ENCODE measurements at places on chromosomes 7 and 10.

DNA sequence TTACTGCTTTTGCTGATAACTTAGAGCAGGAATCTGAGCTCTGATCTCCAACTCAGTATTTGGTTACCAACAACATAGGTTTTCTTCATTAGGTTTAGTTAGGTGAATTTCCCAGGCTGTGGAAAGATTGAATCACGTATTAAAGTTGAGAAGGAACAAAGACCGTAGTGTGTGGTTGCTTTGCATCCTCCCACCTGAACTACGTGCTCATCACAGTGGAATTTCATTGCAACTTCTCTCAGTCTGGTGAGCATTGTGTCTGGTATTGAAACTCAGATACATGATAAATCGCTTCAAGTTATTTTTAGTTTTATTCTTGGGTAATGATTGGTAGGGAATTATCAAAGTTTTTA is 139.4 kb upstream of the AKR1E2 start:
- no peak for DNase-seq

DNA sequence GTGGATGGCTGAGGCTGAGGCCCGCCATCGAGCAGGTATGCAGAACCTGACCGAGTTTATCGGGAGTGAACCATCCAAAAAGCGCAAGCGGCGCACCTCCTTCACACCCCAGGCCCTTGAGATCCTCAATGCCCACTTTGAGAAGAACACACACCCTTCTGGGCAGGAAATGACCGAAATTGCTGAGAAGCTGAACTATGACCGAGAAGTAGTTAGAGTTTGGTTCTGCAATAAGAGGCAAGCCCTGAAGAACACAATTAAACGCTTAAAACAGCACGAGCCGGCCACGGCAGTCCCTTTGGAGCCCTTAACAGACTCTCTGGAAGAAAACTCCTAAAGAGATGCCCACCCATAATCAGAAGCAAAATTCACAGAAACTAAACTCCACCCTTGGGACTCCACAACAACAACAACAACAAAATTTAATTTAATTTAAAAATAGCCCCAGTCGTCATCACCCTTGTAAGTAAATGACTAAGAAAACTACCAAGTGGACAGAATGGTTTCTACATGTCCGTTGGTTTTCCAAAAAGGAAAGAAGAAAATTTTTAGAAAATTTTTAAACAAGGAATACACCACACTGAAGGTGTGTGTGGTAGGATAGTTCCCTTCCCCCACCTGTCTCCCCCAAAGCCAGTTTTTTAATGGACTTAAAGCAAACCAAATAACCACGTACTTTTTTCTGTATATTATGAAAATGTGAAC is 101.7 kb upstream of the YAE1 start:
- no peak for DNase-seq

- DNase-seq, result no peak
Measured at GRCh38 chr10:14586901-14587300, 187.8 kb downstream of the FAM107B start.

DNA sequence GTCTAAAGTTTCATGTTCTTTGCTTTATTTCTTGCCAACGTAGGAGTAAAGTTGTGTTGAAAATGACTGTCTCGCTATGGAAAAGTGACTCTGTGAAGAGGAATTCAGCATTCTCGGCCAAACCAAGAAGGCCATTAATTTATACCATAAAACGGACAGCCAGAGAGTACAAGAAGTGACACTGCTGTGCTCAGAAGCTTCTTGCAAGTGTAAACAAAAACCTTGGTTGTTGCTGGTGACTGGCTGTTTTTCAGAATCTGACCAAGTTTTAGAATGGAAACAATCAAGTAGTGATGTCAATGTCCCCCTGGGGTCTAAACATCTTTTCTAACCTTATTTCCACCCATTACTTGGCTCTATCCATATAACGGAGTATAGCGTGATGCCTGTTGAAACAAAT is 201.9 kb downstream of the INHBA start:
- no peak for DNase-seq

GRCh38 chr7:127066974-127067373 is 185.8 kb downstream of the GRM8 start:
- DNase-seq, result peak; percentile 1

- peak; percentile 39 for DNase-seq
Measured at GRCh38 chr7:16847381-16847860, 34.4 kb downstream of the AGR3 start.

- peak; percentile 58 for DNase-seq
Measured at GRCh38 chr10:64648915-64649314, 1127.7 kb downstream of the REEP3 start.

DNA sequence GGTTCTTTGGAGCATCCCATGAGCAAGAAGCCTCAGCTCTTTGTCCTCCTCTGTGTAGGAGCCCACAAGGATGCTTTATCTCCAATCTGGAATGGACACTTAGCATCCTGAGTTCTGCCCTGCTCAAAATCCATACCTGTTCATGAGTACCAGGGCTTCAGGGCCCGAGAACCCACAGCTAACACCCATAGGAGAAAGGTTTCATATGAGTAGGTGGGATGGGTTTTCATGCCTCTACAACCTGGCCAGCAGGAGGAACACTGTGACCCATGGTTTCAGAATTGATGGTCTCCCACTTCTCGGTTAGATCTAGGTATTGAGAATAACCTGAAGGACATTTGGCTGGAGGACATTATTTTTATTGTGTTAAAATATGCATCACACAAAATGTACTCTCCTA is 57.8 kb downstream of the TBXAS1 start:
- DNase-seq, result no peak

- DNase-seq, result no peak
Measured at GRCh38 chr7:18469316-18469715, 26.2 kb upstream of the HDAC9 start.

DNA sequence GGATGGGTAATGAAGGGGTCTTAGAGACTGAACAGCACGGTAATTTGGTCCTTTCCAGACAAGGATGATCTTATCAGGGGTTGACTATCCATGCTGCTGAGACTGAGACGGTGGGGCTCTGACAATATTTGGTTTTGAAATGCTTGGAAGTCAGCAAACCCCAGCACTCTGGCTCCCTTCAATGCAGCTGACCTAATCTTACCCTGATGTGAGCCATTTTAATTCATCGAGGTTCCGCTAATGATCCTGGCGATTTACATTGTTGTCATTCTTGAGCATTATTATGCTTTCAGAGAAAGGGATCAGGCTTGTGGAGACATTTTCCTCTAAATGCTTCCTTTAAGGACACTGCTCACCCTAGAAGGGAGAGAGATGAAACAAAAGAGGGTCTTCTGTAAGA is 114.6 kb upstream of the BMPER start:
- no peak for DNase-seq

DNA sequence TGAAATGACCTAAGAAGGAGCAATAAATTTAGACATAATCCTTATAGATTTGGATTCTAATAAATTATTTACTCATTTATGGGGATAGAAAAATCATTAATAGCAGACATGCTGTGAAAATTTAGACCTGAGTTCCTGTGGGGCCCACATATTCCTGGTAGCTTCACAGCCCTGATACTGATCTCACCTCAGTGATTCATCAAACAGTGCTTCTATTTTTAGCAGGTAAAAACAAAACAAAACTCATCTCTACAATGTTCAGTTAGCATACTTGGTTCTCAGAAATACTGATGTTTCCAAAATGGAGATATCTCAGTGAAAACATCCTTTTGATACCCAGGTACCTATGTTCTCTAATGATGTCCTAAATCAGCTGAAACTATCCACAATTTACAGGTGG is 841.1 kb upstream of the SORCS1 start:
- no peak for DNase-seq

- DNase-seq, result peak; percentile 24
Measured at GRCh38 chr10:94402843-94403379, 570 bp downstream of the TBC1D12 start.

DNA sequence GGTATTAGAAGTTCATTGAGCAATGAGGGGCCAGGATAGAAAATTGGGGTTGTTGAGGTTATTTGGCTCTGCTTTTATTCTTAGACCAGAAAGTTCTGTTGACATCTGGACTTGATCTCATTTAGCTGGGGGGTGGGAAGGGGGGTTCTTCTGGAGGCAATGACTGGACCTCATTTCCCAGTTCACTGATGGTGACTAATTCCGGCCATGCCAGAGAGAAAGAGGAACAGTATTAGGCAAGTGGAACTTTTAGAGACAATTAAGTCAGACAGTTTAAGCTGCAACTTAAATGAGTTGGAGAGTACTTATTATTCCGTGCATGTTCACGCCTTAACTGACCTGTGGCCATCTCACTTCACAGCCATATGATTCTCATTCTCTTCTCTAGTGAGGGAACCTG is 512.5 kb downstream of the REEP3 start:
- DNase-seq, result no peak

DNA sequence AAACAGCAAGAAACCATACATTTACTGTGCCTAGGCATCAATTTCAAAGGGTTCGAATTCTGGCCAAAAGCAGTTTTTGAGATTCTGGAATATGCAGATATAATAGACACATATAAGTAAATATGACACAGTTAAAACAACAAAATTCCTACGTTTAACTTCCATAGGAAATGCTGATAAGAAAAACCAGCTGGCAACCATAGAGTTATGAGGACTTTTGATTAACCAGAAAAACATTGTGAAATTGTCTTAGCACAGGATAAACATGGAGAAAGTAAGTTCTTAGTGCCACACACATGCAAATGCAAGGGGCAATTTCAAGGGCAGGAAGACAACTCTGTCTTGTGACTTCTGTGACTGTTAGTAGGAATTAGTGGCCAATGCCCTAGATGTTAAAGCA is 702.1 kb downstream of the TNS3 start:
- no peak for DNase-seq

DNA sequence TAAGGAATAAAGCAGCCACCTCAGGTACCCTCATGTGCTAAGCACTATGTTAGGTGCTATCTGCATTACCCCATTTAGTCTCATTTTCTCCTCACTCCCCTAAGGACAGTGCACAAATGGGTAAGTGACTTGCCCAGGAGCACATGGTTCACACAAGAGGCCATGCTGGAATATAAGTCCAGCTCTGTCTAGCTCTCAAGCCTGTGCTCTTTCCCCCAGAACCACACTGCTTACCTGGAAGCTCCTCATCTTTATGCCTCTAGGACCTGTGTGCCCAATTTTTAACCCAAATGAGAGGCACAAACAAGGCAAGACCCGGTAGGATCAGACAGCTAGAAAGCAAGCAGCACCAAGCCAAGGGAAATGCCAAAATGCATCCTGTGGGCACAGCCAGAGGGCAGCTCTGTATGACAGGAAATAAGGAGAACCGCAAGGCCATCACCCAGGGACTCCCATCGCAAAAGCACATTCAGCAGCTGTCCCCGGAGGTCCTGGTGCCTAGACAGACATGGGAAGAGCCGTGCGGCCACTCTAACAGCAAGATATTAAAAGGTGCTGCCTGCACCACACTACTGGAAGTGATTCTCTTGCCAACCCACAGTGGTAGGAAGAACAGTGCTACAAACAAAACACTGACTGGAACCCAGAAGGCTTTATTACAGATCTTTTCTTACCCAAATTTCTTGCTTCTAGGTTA is 88.1 kb downstream of the GSAP start:
- peak; percentile 51 for DNase-seq

GRCh38 chr10:97813311-97813710 is 36.3 kb upstream of the GOLGA7B start:
- no peak for DNase-seq

DNA sequence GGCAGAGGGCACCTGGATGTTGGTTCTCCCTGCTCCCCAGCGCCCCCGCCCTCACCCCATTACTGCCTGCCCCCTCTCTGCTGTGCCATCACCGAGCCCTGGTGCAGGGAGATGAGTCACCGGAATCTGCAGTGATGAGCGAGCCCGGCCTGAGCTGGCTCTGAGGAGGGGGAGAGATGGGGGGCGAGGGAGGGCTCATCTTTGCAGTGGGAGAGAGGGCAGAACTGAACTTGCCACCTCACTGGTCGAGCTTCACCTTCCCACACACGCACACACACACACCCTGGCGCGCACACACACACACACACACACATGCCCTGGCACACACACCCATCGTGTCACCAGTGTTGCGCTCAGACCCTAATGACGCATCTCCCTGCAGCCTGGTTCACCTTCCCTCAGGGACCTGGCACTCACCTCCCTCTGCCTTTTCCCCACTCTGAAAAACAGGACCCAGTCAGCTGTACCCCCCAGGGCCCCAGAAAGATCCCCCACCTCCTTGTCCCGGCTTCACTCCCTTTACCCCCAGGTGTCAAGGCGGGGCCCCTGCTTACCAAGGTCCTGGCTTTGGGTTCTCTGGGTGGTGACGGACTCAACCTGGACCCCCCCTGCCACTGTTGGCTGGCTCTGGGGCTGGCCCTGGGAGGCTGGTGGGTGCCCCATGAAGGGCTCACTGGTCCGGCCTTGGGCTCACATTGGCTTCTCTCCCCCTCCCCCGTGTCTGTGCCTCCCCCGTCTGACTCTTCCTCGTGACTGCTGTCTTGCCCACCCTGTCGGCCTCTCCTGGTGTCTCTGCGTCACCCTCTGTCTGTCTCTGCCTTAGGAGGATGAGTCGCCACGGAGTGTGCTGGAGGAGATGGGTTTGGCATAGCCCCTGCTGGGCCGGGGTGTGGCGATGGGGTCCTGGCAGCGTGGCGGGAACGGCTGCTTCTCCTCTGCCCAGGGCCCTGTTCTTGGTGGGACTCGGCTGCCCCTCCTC is 5.4 kb downstream of the VGF start:
- DNase-seq, result no peak

DNA sequence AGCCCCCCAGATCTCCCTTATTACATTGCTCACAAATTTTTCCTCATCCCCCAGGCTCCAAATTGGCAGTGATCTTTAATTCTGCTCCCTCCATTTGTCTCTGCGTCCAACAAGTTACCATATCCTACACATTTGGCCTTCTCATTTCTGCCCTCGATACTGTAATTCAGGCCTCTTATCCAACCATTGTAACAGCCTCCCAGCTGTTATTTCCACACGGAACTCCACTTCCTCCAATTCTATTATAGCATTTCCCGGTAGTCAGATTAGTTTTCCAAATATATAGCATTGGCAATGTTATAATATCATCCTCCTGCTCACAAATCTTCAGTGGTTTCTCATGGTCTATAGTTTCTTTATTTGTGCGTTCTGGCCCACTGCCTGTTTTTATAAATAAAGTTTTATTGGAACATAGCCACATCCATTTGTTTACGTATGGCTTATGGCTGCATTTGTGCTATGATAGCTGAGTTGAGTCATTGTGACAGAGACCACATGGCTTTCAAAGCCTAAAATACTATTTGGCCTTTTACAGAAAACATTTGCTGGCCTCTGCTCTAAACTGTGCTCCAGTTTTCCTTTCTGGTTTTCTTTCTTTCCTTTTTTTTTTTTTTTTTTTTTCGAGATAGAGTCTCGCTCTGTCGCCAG is 126.5 kb upstream of the ZNF438 start:
- DNase-seq, result no peak

All from hematopoietic multipotent progenitor cell treated with erythropoietin and hydrocortisone succinate and interleukin-3 and kit ligand, for 6 days (in vitro differentiated cells).